ENCODE measurements at places on chromosomes 3 and 15.
A peak's percentile ranks its signal among the peaks of the same experiment; 100 is the strongest.

- no peak for DNase-seq
Measured at GRCh38 chr3:192364316-192364715, 363.0 kb downstream of the FGF12 start.

- DNase-seq = no peak
Measured at GRCh38 chr15:101526021-101526420, 36.5 kb upstream of the PCSK6 start.

DNA sequence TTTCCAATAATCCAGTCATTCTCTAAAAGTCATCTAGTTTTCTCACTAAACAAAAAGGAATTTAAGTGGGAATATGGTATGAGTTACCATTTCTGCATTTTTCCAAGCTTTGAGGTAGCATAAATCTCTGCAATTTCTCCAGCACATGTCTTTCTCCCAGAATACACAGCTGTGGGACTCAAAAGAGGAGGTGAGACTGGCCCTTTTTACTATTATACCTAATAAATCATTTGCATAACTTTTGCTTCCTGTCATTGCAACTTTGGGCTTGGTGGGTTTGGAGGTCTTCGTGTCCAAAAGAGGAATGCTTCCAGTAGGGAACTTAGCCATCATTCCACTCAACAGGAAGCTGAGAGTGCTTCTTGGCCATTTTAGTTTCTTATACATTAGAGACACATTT lies 94.8 kb downstream of the FMN1 start:
- DNase-seq = no peak

DNA sequence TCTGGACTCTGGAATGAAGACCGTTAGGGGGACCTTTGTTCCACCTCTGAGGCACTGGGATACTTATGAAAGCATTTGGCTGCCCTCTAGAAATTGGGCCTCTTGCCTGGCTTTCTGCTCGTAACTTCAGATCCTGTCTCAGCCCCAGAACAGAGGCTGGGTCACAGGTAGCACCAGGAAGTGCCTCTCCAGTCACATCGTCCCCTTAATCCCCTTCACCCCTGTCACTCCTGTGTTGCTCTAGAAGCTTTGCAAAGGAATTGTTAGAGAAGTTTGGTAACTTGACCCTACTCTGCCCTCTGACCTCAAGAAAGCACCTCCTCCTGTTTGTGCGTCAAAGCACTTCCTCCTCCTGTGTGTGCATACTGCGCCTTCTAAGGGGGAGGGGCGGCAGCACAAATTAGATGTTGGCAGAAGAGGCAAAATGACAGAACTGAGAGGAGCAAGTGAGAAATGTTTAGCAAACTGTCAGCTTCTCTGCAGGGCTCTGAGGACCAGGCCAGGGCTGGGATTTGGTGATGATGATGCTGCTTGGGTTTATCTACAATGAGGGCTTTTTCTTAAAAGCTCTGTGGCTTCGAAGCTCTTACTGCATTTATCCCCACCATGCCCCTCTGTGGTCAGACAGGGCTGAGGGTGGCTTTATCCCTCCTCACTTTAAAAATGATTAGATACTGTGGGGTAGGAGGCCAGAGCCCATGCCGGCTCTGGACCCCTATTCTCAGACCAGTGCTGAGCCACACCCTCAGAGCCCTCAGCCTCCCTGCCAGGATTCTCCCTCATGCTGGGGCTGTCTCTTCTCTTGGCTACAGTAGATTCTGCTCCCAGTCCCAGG lies 76.2 kb downstream of the LARS2 start:
- DNase-seq = peak; percentile 69

DNA sequence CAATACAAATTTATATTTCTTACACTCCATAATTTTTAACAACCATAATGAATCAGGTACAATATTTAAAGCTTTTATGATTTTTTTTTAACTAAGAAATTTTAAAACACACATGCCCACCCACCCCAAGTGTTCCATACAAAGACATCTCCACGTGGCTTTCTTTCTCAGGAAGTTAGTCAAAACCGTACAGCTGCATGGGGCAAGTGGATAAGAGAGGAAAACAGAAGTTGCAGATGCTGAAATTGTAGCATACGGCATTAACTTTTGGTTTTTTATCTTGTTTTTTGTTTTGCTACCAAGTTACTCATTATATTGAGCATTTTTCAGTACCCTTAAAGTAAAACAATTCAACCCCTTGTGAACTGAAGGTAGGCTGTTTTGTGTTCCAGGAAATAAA lies 14.8 kb downstream of the GNB4 start:
- DNase-seq = no peak

DNA sequence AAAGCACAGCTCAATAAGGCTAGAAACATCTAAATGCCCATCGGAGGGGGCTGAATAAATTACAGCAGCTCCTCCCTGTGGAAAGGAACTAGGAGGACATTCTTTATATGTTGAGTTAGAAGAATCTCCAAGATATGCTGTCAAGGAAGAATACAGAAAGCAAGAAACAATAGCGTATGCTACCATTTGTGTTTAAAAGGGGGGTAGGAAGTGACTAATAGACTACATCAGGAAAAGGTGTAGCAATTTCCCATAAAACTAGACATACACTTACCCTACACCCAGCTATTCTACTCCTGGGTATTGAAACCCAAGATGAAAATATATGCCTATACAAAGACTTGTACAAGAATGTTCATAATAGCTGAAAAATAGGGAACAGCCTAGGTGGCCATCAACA lies 21.6 kb downstream of the SEC61A1 start:
- DNase-seq = no peak

Data from CD14-positive monocyte (primary cell).